ENCODE measurements at places on chromosomes 5 and 9. TPM values are rescaled to one million over a fixed set of nuclear protein-coding genes. Genes with fewer than 3 reads are reported as not detected.
A peak's percentile ranks its signal among the peaks of the same experiment; 100 is the strongest.

CCDC192 gene
- not detected for total RNA-seq

ZBED3 gene
- 7.7 TPM for total RNA-seq

COL5A1 gene
- 82.7 TPM for total RNA-seq

GRCh38 chr5:80177236-80177635 lies 78.6 kb downstream of the SERINC5 start:
- peaks cover 5% of the 10 kb centered on the region for H3K4me1 ChIP-seq
- no peak overlapping the region for H3K27ac ChIP-seq
- H3K27me3 ChIP-seq: no peaks in the 10 kb centered on the region

DNA sequence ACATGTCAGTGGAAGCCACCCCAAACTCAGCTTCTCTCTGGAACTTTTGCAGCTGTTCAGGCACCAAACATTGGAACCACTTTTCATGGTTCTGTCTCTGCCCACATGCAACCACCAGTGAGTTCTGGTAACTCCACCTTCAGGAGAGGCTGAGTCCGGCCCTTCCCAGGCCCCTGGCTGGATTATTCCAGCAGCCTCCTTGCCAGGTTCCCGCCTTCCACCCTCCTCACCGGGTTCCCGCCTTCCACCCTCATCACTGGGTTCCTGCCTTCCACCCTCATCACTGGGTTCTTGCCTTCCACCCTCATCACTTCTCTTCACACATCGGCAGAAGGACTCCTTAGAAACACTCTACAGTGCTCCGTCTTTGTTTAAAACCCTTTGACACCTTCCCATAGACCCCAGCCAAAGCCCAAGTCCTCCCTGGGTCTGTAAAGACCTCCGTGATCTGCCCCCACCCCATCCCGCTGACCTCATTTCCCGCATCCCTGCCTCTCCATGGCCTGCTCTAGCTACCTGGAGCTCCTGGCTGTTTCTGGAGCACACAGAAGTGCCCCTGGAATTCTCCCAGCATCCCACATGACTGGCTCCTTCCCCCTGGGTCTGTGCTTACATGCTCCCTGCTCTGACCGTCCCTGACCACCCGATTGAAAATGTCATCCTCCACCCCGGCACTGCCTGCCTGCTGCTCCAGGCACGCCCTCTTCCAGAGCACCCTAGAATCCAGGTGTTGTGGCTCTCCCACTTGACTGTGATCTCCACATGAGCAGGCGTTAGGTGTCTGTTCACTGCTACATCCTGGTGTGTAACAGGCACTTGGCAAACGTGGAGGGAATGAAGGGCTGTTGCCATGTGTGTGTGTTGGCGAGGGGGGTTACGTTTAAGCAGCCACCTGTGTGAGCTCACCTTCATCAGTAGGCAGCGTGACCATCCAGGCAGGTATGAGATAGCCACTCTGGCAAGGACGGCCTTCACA lies 17.7 kb downstream of the ROPN1L start:
- no peak overlapping the region for H3K4me3 ChIP-seq
- no peak overlapping the region for H3K27ac ChIP-seq
- no peaks in the 10 kb centered on the region for H3K27me3 ChIP-seq
- no peaks in the 10 kb centered on the region for H3K36me3 ChIP-seq
- DNase-seq: no peak

DNA sequence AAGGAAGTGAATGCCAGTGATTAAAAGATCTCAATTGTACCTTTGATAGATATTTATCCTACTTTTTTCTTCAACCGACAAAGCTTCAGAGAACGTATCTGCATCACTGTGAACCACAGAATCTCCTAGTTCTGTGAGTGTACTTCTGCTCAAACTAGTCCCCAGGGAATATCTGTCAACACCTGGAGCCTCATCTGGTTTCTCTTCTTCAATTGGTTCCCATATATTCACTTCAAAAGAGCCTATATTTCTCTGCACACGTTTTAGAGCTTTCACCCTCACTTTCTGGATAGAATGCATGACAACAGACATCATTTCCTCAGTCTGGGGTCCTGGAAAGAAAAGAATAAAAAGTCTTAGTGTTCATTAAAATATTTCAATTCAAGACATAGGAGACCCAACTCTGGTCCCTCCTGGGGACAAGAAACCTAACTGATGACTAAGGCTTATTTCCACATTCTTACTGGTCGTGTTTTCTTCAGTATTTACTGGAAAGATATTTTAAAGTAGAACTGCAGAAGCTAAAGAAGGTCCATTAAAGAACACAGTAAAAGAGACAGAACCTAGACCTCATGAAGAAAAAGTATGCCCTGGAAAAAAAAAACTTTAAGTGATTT lies 64.3 kb downstream of the CPLANE1 start:
- no peak overlapping the region for H3K27ac ChIP-seq
- no peak for DNase-seq
- H3K4me3 ChIP-seq: no peak overlapping the region
- H3K36me3 ChIP-seq: peaks cover 28% of the 10 kb centered on the region
- H3K27me3 ChIP-seq: no peaks in the 10 kb centered on the region

DNA sequence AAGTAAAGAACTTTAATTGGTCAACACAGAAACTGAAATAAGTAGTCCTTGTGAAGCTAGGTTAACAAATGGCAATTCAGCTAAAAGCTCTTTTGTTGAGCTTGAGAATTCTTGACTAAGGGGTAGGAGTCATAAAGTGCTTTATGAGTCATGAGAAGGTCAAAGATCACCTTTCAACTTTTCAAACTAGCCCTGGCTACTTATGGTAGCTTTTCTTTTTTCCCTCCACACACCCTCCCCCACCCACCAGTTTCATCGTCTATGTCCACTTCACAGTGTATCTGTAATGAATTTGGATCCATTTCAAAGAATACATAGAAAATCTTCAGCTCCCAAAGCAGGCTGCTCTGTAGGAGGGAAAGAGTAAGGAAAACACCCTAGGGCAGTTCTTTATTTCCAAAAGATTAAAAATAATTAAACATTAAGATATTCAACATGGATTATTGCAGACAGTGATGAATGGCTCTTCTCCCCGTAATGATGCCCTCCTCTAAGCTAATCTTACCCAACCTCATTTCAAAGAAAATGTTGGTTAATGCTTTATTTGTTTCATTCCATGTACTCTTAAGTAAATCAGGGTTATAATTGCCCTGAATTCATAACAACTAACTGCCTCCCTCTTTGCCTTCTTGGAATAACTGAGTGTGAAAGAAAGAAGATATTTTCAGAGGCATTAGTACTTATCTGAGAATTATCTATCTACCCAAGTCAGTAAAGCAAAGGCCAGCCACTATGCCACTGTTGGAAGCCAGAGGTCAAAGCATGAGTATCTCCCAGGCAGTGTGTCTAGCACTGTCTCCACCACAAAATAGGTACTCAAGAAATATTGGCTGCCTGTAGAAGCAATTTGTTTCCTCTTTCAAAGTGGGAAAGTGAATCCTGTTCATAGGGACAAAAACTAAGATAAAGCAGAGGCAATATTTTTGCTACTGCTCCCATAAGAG lies 290.6 kb downstream of the PIK3R1 start:
- no peak overlapping the region for H3K27ac ChIP-seq
- H3K4me3 ChIP-seq: no peak overlapping the region
- no peaks in the 10 kb centered on the region for H3K36me3 ChIP-seq
- no peak for DNase-seq

DNA sequence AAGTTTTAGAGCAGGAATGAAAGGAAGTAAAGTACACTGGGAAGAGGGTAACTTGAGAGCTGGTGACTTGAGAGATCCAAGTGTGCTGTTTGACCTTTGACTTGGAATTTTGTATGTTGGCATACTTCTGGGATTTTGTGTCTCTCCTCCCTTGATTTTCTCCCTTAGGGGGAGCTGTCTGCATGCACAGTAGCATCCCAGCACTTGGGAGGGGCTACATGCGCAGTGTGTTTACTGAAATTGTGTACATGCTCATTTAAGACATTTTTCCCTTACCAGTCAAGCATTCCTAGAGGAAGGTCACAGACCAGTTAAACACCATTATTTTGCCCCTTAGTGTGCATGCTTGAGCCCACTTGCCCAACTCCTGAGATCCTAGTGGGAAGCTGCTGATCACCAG lies 120.1 kb downstream of the ZNF622 start:
- no peak for DNase-seq
- H3K27ac ChIP-seq: no peak overlapping the region
- no peaks in the 10 kb centered on the region for H3K4me1 ChIP-seq
- H3K36me3 ChIP-seq: no peaks in the 10 kb centered on the region

- no peaks in the 10 kb centered on the region for H3K27me3 ChIP-seq
- DNase-seq: no peak
- H3K4me1 ChIP-seq: no peaks in the 10 kb centered on the region
Observed at GRCh38 chr5:44821164-44821563, 12.4 kb downstream of the MRPS30 start.

- H3K27ac ChIP-seq: peak overlapping the region; percentile 91
- H3K27me3 ChIP-seq: no peaks in the 10 kb centered on the region
- no peak for DNase-seq
- peak overlapping the region; percentile 57 for H3K4me3 ChIP-seq
Observed at GRCh38 chr5:61329550-61330128, 2.4 kb upstream of the ZSWIM6 start.

- DNase-seq: no peak
- H3K27ac ChIP-seq: no peak overlapping the region
- no peaks in the 10 kb centered on the region for H3K27me3 ChIP-seq
- peaks cover 9% of the 10 kb centered on the region for H3K36me3 ChIP-seq
- no peaks in the 10 kb centered on the region for H3K4me1 ChIP-seq
Observed at GRCh38 chr9:32502464-32502863, 23.5 kb downstream of the RIGI start.

DNA sequence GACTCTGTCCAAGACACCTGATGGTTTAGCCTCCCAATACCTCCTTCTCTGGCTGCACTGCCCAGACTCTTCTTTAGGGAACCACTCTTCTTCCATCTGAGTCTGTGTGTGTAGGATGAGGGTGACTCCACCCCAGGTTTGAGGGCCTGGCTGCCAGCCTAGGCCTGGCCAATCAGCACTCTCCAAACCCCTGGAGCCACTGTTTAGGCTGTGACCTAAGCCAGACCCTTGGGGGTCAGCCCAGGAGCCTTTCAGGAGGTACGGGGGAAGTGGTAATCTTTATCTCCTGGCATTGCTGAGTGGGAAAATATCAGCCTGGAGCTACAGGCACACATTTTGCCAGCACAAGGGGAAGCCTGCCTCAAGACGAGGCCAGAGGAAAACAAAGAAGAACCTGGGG lies 6.2 kb upstream of the ERGIC1 start:
- DNase-seq: no peak
- no peaks in the 10 kb centered on the region for H3K27me3 ChIP-seq
- no peak overlapping the region for H3K27ac ChIP-seq
- no peak overlapping the region for H3K4me3 ChIP-seq

DNA sequence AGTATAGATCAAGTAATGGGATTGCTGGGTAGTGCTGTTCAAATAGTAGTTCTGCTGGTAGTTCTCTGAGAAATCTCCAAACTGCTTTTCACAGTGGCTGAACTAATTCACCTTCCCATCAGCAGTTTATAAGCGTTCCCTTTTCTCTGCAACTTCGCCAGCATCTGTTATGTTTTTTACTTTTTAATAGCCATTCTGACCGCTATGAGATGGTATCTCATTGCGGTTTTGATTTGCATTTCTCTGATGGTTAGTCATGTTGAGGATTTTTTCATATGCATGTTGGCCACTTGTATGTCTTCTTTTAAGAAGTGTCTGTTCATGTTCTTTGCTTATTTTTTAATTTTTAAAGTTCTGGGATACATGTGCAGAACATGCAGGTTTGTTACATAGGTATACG lies 279.2 kb upstream of the NREP start:
- no peak overlapping the region for H3K4me3 ChIP-seq
- no peaks in the 10 kb centered on the region for H3K4me1 ChIP-seq
- H3K36me3 ChIP-seq: no peaks in the 10 kb centered on the region
- no peak overlapping the region for H3K27ac ChIP-seq
- no peaks in the 10 kb centered on the region for H3K27me3 ChIP-seq

GRCh38 chr9:110282018-110282738 lies 25.9 kb upstream of the TXN start:
- no peak overlapping the region for H3K27ac ChIP-seq
- H3K36me3 ChIP-seq: no peaks in the 10 kb centered on the region
- H3K27me3 ChIP-seq: no peaks in the 10 kb centered on the region
- no peaks in the 10 kb centered on the region for H3K4me1 ChIP-seq

DNA sequence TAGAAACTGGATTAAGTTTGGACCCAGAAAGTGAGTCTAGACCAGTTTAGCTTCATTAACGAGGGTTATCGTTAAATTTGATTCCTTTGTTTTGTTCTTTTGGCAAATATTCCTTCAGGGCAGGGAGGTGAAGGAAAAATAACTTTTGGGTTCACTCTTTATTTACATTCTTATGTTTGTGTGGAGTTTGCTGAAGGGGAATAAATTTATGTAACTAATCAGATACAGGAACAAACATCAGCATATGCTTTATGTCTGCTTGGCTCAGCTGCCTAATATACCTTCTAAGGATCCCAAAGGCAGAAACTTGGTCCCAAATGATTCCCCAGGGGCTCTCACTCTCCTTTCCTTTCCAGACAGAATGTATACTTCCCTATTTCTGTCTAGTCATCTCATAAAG lies 132.4 kb downstream of the MCTP1 start:
- H3K4me1 ChIP-seq: no peaks in the 10 kb centered on the region
- no peaks in the 10 kb centered on the region for H3K36me3 ChIP-seq
- no peaks in the 10 kb centered on the region for H3K27me3 ChIP-seq
- no peak overlapping the region for H3K4me3 ChIP-seq
- peak overlapping the region; percentile 37 for H3K27ac ChIP-seq
- no peak for DNase-seq

DNA sequence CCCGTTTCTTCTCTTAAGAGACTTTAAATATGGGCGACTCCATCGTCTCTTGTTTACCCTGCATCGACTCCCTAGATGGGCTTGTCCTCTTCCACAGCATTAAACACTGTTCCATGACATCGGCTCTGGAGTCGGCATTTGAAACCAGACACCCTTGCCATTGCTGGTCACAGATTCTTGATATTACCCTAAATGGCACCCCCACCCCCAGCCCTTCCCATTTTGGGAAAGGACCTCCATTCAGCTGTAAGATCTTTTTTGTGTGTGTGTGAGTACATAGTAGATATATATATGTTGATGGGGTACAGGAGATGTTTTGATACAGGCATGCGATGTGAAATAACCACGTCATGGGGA lies 51.1 kb upstream of the SH3PXD2B start:
- no peaks in the 10 kb centered on the region for H3K36me3 ChIP-seq
- no peak overlapping the region for H3K27ac ChIP-seq

- H3K27ac ChIP-seq: peak overlapping the region; percentile 36
- H3K36me3 ChIP-seq: no peaks in the 10 kb centered on the region
- no peaks in the 10 kb centered on the region for H3K27me3 ChIP-seq
- DNase-seq: no peak
- H3K4me1 ChIP-seq: no peaks in the 10 kb centered on the region
- no peak overlapping the region for H3K4me3 ChIP-seq
Observed at GRCh38 chr5:82011761-82012160, 39.9 kb downstream of the ATG10 start.

Measured in sigmoid colon (tissue), 7 donors.